Small intestine (tissue), 16 donors: ENCODE measurements at places on chromosomes 3 and 15. TPM values are rescaled to one million over a fixed set of nuclear protein-coding genes. Genes with fewer than 3 reads are reported as not detected.

CLDN16 gene
- not detected for polyA plus RNA-seq

CRTC3 gene
- 11.1 TPM for polyA plus RNA-seq

GRAMD1C gene
- 27.4 TPM for polyA plus RNA-seq

LYSMD2 gene
- 11.9 TPM for polyA plus RNA-seq

MAP6D1 gene
- 0.60 TPM for polyA plus RNA-seq

SI gene
- polyA plus RNA-seq, result 185 TPM

RHCG gene
- polyA plus RNA-seq, result 1.9 TPM

CD86 gene
- 3.1 TPM for polyA plus RNA-seq

CNTN3 gene
- 2.9 TPM for polyA plus RNA-seq

GHSR gene
- polyA plus RNA-seq, result not detected

NUDT16 gene
- polyA plus RNA-seq, result 34.4 TPM

ATP10A gene
- polyA plus RNA-seq, result 2.8 TPM

PPP1R14D gene
- polyA plus RNA-seq, result 23.3 TPM

CA12 gene
- 0.27 TPM for polyA plus RNA-seq

AMT gene
- 48.7 TPM for polyA plus RNA-seq

HGD gene
- polyA plus RNA-seq, result 14.4 TPM

TMEM212 gene
- polyA plus RNA-seq, result not detected

- no peak for DNase-seq
These were observed 42.1 kb downstream of the CDCP1 start for GRCh38 chr3:45103753-45104714.

- DNase-seq, result no peak
These were observed 15.5 kb downstream of the GRM2 start for GRCh38 chr3:51722362-51722761.

GRCh38 chr3:27659279-27660021, 62.7 kb downstream of the EOMES start:
- peak; percentile 58 for DNase-seq

- DNase-seq, result no peak
These were observed 72.2 kb upstream of the EPHB3 start for GRCh38 chr3:184489268-184489841.

GRCh38 chr3:30658328-30659052, 52.1 kb downstream of the TGFBR2 start:
- DNase-seq, result peak; percentile 56

DNA sequence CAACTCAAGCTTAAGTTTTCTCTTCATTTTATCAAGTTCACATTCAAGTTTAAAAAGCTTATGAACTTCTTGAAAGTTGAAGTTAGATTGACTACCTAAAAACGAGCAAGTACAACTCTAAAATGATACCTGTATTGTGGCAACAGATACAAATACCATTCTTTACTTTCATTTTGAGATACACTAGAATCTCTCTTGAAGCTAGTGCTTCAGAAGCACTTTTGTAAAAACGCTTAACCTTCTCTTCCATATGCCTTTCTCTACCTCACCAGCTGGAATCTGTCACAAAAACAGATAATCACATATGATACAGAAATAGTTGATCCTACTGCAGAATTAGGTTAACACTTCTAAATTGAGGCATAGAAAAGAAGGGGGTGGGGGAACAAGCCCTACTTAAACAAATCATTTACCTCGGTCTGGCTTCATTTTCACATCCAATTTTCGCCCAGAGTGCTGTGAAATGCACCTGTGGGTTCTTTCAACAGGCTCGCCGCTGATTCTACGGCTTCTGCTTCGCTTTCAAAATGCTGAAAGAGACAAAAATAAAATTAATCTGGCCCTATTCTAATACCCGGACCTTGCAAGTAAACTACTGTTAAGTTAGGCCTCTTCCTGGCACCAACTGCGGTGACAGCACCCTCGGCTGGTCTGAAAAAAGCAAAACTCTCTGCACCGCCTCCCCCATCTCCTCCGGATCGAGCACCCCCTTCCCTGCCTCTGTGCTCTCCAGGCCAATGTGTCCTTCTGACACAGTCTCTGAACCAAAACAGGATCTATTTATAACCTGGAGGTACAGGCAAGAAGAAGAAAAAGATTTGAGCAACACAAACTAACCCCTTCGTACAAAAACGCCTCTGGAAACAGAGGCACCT, 1.4 kb downstream of the ATOSA start:
- DNase-seq, result no peak

DNA sequence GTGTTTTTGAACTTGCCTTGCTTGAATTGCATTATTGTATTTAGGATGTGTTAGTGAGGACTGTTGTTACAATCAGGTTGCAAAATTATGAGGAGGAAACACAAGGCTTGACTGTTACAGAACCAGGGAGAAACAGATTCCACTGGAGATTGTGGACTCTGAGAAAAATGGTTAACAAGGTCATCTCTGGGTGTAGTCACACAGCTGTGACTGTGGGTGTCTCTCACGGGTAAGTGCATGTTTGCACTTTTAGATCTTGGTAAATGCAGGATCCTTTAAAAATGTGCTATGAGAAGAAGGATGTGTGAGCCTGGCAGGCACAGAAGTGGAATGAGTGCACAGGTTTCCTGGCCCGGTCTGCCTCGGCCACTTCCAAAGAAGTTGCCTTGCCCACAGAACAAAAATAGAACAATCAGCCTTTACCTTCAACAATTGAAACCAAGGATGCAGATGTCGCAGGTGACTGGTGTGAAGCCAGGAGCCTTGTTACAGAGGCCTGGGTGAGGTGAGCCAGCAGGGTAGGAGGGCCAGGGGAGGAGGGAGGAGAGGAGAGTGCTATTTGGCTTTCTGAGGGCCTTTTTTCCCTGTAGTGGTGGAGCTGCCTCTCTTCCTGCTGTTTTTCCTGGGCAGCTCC, 68.0 kb downstream of the ABHD5 start:
- DNase-seq, result no peak

GRCh38 chr3:132311841-132312240, 5.4 kb upstream of the ACP3 start:
- no peak for DNase-seq

GRCh38 chr15:90836296-90836871, 32.0 kb upstream of the FURIN start:
- no peak for DNase-seq

DNA sequence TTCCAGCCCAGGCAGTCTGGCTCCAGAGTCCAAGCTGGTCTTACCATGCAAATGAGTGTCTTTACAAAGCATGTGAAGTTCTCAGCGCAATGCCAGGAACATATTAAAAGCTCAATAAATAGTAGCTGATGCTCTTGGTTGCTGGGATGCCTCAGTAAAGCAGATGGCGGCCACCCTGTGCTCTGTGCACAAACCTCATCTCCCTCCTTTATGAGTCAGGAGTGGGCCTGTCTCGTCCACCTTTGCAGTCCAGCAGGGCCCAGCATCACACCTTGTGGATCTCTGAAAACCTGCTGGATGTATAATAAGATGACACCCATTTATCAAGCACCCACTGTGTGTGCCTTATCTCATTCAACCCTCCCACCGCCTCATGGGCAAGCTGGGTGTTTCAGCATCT, 42.7 kb downstream of the FAM174B start:
- no peak for DNase-seq

DNA sequence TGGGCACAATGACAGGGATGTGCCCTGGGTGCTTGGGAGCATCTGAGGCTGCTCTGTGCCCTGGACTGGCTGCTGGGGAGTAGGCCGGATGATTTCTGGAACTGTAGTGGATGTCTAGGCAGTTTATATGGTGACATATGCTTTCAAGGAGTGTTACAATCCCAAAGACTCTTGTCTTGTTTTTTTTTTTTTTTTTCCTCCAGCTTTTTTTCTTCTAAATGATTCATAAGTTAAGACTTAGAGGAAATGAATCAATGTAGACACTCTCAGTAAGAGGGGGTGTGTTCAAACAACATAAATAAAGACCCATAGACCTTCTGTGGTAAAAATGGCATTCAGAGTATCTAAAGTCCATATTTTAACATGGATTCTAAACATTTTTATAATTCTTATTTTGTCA, 706.1 kb upstream of the GOLIM4 start:
- DNase-seq, result no peak

- DNase-seq, result no peak
These were observed 15.1 kb downstream of the AVEN start for GRCh38 chr15:34023907-34024306.

DNA sequence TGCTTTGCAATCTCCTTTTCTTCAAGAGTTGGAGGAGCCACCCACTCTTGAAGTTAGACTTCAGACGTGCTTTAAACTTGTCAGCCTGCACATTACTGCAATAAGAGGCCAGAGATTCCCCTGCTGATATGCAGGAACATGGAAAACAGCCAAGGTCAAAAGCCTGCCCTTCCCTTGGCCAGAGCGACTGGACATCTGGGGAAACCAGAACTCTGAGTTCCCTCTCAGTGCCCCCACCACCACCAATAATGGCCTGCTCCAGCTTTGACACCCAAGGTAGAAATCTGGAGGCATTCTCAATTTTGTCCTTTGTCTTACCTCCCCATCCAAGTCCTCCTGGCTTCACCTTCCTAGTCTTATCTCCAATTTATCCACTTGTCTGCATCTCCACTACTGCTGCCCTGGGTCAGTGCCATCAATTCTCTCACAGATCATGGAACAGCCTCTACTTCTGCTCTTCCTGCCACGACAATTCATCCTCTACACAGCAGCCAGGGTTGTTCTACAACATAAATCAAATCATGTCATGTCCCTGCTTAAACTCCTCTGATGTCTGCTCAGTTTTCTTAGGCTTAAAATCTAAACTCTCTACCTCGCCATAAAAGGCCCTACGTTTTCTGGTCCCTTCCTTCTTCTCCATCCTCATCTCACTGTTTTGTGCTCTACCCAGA, 191.6 kb upstream of the WNT5A start:
- no peak for DNase-seq

DNA sequence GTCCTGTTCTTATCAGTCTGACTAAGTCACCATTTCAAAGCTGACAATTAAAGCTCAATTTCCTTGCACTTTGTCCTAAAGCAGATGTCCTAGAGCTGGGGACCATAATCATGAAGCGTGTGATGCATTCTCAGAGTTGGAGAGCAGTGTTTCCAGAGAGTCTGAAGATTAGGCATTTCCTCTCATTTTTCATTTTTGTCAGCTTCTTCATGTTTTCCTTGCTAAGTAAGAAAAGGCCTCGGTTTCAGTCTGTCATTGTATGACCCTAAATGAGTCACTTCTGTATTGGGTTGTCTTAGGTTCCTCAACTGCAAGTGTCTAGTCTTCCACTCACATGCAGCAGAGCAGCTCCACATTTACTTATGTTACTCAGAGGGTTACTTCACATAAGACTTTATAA, 257.2 kb upstream of the TPRG1 start:
- no peak for DNase-seq

GRCh38 chr3:127792541-127793292, 29.6 kb downstream of the MGLL start:
- no peak for DNase-seq

DNA sequence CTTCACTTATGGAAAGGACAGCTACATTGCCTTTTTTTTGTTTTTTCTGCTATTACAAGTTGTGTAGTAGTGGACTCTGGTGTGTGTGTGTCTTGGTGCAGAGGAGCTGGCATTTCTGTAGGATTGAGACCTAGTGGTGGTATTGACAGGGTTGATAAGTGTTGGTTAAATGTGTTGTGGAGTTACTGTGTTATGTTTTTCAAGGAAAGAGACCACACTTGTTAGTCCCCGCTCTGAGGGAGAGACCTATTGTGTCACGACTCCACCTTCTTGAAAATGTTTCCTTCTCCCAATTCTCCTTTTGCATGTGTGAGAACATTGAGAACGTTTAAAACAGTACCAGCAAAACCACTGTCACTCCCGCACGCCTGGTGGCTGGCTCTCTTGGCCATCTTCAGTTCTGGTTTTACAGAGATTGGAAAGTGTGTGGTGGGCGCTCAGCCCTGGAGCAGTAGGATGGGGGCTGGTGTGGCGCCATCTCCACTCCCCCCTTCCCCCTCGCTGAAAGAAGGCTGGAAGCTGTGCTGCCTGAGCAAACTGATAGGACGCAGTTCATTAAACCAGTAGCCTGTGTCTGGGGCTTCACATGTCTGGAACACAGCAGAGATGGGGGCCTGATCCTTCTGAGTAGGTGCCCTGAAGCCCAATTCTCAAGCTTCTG, 5.5 kb downstream of the KLF13 start:
- no peak for DNase-seq

GRCh38 chr15:101120987-101121386, 130.9 kb downstream of the CHSY1 start:
- DNase-seq, result no peak

DNA sequence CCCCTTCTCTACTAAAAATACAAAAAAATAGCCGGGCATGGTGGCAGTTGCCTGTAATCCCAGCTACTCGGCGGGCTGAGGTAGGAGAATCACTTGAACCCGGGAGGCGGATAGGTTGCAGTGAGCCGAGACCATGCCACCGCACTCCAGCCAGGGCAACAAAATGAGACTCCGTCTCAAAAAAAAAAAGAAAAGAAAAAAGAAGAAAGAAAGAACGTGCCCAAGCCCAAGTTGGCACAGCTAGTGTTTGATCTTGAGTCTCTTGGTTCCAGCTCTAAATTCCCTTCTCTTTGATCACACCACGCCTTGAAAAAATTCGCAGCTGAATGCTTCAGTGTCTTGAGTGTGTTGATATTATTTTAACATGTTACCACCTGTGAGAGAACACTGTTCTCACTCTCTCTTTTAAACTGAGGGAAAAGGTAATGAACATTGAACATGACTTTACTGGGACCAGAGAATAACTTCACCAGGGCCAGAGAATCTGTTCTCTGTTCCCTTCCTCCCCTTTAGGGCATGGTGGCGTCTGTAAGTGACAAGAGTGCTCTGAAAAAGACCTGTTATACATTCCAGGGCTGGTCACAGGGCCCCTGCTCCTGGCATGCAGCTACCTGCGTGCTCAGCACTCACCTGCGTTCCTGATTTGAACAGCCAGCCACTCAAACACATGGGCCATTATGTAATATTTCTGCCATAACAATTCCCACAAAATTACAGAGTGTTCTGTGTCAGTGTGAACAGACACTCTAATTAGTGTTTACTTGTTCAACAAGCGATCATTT, 19.0 kb downstream of the SLCO3A1 start:
- no peak for DNase-seq

DNA sequence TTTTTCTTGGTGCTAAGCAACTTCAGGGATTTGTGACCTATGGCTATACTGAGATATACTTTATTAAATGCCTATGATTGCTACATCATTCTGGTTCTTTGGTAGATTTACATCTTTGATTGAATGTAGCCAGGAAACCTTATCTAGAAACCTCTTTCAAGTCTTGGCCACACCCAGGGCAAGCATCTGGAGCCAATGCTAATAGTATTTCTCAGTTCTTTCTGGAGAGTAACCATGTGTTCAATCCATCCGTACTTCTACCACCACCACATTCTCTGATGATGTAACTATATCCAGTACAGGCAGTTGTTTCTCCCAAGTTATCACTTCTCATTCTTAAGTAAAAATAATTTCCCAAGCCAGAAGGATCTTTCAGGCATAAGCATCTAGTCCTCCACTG, 69.0 kb downstream of the NME9 start:
- no peak for DNase-seq

- peak; percentile 54 for DNase-seq
These were observed 1.8 kb downstream of the SMAD3 start for GRCh38 chr15:67066959-67067853.

DNA sequence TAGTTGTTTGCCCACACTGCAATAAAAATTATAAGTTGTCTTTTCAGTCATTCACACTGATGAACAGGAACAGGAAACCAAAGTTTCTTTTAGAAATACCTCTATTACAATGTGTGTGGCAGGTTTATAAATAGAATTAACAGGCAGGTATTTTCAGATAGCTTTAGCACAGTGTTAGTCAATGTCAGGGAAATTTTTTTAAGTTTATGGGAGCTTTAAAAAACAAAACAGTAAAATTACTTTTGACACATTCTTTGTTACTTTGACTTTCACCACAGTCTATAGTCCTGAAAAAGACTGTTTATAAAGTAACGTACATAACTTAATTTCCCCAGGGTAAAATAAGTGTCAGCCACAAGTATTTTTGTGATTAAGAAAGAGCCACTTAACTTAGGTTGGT, 38.1 kb downstream of the SERPINI1 start:
- no peak for DNase-seq
